ENCODE measurements at places on chromosomes 4 and X. TPM values are rescaled to one million over a fixed set of nuclear protein-coding genes. Genes with fewer than 3 reads are reported as not detected.

DNA sequence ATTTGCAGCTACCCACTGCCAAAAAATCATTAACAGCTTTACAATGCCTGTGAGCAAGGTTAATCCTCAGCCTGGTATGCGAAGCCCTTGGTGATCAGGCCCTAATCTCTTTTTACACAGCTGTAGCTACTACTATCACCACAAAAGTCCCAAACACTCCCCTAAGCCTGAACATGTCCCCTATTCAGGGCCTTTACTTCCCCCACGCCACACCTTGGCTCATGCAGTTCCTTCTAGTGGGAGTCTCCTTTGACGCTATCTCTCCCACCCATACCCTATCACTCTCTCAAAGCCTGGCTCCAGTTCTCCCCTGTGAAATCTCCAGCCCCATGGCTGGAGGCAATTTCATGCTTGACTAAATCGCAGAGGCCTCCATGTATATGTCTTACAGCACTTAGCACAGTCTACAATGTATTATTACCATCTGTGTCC lies 90.6 kb upstream of the CBR4 start:
- peak overlapping the region; percentile 63 for H3K27ac ChIP-seq
- H3K4me3 ChIP-seq = no peak overlapping the region
- DNase-seq = no peak

DNA sequence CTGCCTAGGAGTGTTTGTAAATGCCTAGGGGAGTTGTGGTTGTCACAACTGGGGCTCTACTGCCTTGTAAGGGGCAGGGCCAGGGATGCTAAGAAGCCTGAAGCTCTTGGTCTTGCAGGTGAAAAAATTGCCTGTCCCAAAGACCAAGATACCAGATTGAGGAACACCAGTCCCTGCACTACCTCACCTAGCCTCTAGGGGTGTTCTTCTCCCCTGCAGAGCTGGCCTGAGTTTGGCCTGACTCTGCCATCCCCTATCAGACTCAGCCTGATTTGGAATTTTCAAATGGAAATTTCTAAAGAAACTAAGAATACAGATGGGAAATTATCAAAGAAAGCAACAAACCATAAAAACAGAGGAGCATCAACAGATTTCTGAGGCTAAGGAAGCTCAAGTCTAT lies 90.4 kb downstream of the ZC4H2 start:
- H3K4me1 ChIP-seq = no peaks in the 10 kb centered on the region
- no peaks in the 10 kb centered on the region for H3K36me3 ChIP-seq
- no peak overlapping the region for H3K27ac ChIP-seq
- no peak for DNase-seq

Gene MAP7D2
- not detected for total RNA-seq

DNA sequence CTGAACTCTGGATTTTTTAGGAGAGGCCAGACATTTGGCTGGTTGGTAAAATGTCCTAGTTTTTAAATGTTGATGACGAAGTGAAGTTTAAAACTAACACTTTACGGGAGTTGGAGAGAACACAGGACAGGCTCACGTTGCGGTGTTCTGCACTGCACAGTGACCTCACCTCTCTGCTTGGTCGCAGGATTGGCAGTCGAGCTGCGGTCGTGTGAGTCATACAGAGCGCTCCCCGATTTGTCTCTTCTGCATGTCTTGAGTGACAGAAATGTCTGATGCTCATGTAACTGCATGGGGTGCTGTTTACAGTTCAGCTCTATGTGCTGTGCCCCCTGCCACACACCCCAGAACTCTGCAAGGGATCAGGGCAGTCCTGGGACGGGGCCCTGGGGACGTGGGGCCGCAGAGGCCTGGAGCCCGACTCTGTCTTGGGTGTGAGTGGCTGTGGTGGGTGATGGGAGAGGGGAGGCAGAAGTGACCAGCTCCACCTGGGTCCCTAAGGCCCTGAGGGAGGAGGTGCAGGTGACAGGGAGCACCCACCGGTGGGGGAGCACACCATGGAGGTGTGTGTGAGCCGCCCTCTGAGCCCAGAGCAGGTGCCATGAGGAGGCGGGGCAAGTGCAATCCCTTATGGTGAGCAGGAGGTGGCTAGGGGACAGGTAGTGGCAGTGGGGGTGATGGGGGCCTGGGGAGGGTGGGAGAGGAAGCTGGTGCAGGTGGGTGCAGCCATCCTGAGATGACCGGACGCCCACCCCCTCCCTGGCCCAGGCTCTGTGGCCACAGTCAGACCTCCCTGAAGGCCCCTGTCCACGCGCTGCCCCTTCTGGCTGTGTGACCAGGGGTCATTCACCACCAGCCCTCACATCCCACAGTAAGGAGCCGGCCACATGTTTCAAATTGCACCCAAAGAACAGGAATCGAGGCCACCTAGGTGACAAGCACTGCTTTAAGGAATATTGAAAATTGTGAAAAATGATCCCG lies 77.9 kb upstream of the ADRA2C start:
- no peak overlapping the region for H3K27ac ChIP-seq
- no peaks in the 10 kb centered on the region for H3K4me1 ChIP-seq
- peak; percentile 1 for DNase-seq
- peaks cover 11% of the 10 kb centered on the region for H3K27me3 ChIP-seq
- no peaks in the 10 kb centered on the region for H3K36me3 ChIP-seq
- no peak overlapping the region for H3K4me3 ChIP-seq

Gene RHOH
- total RNA-seq = 0.26 TPM

Gene BRS3
- not detected for total RNA-seq

DNA sequence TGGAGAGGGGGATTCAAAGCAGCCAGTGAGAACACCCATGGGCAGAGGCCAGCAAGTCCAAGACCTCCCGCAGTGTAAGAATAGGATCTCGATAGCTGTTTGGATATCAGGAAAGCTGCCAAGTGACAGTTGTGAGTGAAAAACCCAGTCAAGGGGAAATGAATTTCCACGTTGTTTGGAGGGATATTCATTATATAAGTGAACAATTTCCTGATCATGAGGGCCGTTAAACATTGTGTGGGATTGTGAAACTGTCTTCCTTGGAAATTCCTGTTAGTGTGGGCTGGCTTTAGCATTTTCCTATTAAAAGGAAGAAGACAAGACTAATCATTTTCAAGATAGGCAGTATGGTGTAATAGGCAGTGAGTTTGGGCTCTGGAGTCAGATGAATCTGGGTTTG lies 15.0 kb downstream of the CLDN2 start:
- H3K4me3 ChIP-seq = no peak overlapping the region
- H3K4me1 ChIP-seq = no peaks in the 10 kb centered on the region
- H3K36me3 ChIP-seq = no peaks in the 10 kb centered on the region
- H3K27ac ChIP-seq = no peak overlapping the region
- no peak for DNase-seq

DNA sequence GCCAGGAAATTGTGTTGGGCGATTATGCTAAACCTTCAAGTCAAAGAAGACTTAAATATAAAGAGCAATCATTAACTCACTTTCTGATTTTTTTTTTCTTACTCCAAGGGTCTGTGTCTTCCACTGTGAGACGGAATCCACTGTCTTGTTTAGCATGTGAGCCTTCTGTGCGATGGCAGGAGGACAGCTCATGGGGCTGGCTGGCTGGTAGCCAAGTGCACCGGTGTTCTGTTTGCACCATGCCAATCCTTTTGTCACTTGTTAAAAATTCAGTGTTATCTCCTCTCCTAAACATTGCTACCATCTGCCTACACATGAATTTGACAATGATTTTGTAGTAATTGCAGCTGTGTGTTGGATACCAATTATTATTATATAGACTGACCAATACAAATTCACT lies 1056.3 kb upstream of the IGFBP7 start:
- no peak overlapping the region for H3K4me3 ChIP-seq
- H3K4me1 ChIP-seq = no peaks in the 10 kb centered on the region
- DNase-seq = no peak
- no peaks in the 10 kb centered on the region for H3K36me3 ChIP-seq
- H3K27ac ChIP-seq = no peak overlapping the region

Gene ERCC6L
- total RNA-seq = not detected

DNA sequence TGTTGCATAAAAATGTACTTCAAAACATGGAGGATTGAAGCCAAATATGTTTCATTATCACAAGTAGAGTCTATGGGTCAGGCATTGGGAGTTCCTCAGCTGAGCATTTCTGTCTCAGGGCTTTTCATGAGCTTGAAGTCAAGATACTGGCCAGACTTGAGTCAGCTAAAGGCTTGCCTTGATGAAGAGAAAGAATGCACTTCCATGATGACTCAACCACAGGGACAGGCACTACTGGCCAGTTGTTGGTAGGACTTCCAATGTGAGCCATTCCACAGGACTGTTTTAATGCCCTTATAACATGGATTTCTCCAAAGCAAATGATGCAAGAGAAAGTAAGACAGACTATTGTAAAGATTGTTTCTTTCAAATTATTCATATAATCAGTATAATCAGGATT lies 895.6 kb downstream of the RAB28 start:
- DNase-seq = no peak
- H3K27ac ChIP-seq = no peak overlapping the region
- no peaks in the 10 kb centered on the region for H3K4me1 ChIP-seq
- H3K4me3 ChIP-seq = no peak overlapping the region
- H3K27me3 ChIP-seq = no peaks in the 10 kb centered on the region

Gene SRPK3
- total RNA-seq = 30.3 TPM

Gene COL4A6
- 1.1 TPM for total RNA-seq

Gene CENPI
- total RNA-seq = not detected

DNA sequence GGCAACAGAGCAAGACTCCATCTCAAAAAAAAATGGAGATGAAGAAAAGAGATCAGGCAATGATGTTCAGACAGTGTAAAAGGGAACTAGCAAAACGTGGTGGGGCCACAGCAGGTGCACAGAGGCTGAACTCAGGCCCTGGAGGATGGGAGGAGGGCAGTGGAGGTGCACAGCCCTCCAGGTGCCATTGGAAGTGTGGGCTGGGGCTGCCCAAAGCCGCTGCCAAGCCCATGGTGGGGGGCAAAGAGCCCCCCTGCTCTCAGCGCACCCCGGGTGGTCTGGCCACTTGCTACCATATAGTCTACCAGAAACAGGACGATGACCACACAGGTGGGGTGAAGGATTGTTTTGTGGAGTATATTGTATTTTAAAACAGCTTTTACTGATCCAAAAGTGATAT lies 7.1 kb downstream of the TMEM271 start:
- no peaks in the 10 kb centered on the region for H3K4me1 ChIP-seq
- H3K27ac ChIP-seq = no peak overlapping the region
- H3K36me3 ChIP-seq = no peaks in the 10 kb centered on the region

- peaks cover 7% of the 10 kb centered on the region for H3K27me3 ChIP-seq
- peak overlapping the region; percentile 63 for H3K4me3 ChIP-seq
- no peak for DNase-seq
- H3K27ac ChIP-seq = peak overlapping the region; percentile 55
Observed at GRCh38 chr4:104491481-104492182, 3.1 kb downstream of the CXXC4 start.

Gene TLR2
- 3.8 TPM for total RNA-seq

DNA sequence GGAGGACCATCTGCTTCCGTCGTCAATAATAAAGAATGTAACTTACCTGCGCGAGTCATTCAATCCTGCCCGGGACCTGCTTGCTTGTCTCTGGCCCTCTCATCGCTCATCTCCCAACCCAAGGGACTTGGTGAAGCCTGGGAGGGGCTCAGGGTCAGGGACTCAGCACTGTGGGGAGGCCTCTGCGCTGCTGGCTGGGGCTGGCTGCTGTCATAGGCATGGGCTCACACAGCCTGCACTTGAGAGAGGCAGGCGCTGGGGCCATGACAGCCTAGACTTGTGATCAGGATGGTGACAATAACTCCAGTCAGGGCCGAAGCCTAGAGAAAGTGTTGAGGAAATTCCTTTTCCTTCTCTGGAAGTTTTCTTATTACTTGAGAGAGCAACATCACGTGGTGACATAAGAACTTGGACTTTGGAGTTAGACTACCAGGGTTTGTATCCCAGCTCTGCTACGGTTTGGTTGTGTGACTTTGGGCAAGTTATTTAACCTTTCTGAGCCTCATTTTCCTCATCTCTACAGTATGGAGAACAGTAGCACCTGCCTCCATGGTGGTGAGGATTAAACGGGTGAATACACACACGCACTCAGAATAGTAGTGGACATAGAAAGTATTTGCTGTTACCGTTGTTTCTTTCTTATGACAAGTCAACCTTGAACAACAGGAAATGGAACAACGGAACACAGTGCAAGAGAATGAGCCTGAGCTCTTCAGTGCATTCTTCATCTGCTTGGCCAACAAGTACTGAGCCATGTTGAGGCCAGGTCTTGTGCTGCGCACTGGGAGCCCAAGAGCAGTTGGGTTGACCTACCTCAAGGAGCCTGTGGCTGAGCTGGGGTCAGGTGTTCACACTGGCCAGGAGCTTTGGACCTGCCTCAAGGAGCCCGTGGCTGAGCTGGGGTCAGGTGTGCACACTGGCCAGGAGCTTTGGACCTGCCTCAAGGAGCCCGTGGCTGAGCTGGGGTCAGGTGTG lies 60.5 kb downstream of the TBC1D14 start:
- DNase-seq = no peak
- no peaks in the 10 kb centered on the region for H3K36me3 ChIP-seq
- H3K4me1 ChIP-seq = peaks cover 55% of the 10 kb centered on the region
- no peak overlapping the region for H3K4me3 ChIP-seq
- peak overlapping the region; percentile 88 for H3K27ac ChIP-seq
- H3K27me3 ChIP-seq = no peaks in the 10 kb centered on the region

GRCh38 chr4:76539979-76540378 lies 105.0 kb downstream of the SHROOM3 start:
- no peak overlapping the region for H3K4me3 ChIP-seq
- DNase-seq = no peak
- H3K27me3 ChIP-seq = no peaks in the 10 kb centered on the region
- no peaks in the 10 kb centered on the region for H3K36me3 ChIP-seq
- no peaks in the 10 kb centered on the region for H3K4me1 ChIP-seq

Gene HPSE
- total RNA-seq = 0.05 TPM

DNA sequence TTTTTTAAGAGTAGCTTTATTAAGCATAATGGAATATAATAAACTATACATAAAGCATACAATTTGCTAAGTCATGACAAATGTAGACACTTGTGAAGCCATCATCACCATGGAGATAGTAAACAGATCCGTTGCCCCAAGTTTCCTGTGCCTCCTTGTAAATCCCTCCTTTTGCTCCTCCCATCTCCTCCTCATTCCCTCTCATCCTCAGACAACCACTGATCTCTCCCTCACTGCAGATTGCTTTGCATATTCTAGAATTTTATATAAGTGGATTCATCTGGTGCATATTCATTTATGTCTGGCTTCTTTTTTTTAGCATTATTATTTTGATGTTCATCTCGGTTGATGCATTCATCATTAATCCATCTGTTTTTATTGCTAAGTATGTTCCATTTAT lies 67.0 kb downstream of the CYTL1 start:
- DNase-seq = no peak
- no peak overlapping the region for H3K27ac ChIP-seq
- no peaks in the 10 kb centered on the region for H3K27me3 ChIP-seq
- H3K4me1 ChIP-seq = no peaks in the 10 kb centered on the region
- H3K4me3 ChIP-seq = no peak overlapping the region
- H3K36me3 ChIP-seq = no peaks in the 10 kb centered on the region

GRCh38 chrX:148784137-148784536 lies 283.7 kb downstream of the AFF2 start:
- no peak overlapping the region for H3K4me3 ChIP-seq
- H3K4me1 ChIP-seq = no peaks in the 10 kb centered on the region
- DNase-seq = no peak
- no peak overlapping the region for H3K27ac ChIP-seq
- H3K36me3 ChIP-seq = no peaks in the 10 kb centered on the region

- H3K4me3 ChIP-seq = no peak overlapping the region
- H3K4me1 ChIP-seq = no peaks in the 10 kb centered on the region
- H3K36me3 ChIP-seq = no peaks in the 10 kb centered on the region
- no peaks in the 10 kb centered on the region for H3K27me3 ChIP-seq
- H3K27ac ChIP-seq = no peak overlapping the region
Observed at GRCh38 chr4:186170966-186171365, 20.4 kb upstream of the CYP4V2 start.

- H3K36me3 ChIP-seq = no peaks in the 10 kb centered on the region
- H3K4me1 ChIP-seq = no peaks in the 10 kb centered on the region
- H3K4me3 ChIP-seq = no peak overlapping the region
- H3K27ac ChIP-seq = no peak overlapping the region
- no peaks in the 10 kb centered on the region for H3K27me3 ChIP-seq
- no peak for DNase-seq
Observed at GRCh38 chr4:71217688-71218087, 121.1 kb upstream of the SLC4A4 start.

All from gastrocnemius medialis (tissue), 4 donors.